ENCODE measurements at places on chromosomes 5 and 9.

GRCh38 chr5:129173771-129174170, 79.2 kb downstream of the ISOC1 start:
- H3K27me3 ChIP-seq: no peaks in the 10 kb centered on the region
- no peaks in the 10 kb centered on the region for H3K4me1 ChIP-seq
- no peak overlapping the region for H3K4me3 ChIP-seq
- H3K27ac ChIP-seq: no peak overlapping the region
- DNase-seq: no peak
- no peaks in the 10 kb centered on the region for H3K36me3 ChIP-seq

GRCh38 chr9:85045271-85045670, 375.7 kb downstream of the NTRK2 start:
- H3K27ac ChIP-seq: no peak overlapping the region
- no peaks in the 10 kb centered on the region for H3K36me3 ChIP-seq
- H3K4me1 ChIP-seq: no peaks in the 10 kb centered on the region

- H3K27me3 ChIP-seq: peaks cover 6% of the 10 kb centered on the region
- H3K36me3 ChIP-seq: no peaks in the 10 kb centered on the region
- no peak overlapping the region for H3K27ac ChIP-seq
- H3K4me1 ChIP-seq: no peaks in the 10 kb centered on the region
- no peak overlapping the region for H3K4me3 ChIP-seq
- DNase-seq: no peak
Measured at GRCh38 chr5:171810227-171810626, 24.6 kb downstream of the SMIM23 start.

GRCh38 chr5:132024789-132025402, 13.4 kb upstream of the ACSL6 start:
- H3K4me1 ChIP-seq: no peaks in the 10 kb centered on the region
- H3K36me3 ChIP-seq: no peaks in the 10 kb centered on the region
- DNase-seq: no peak
- no peak overlapping the region for H3K27ac ChIP-seq
- no peak overlapping the region for H3K4me3 ChIP-seq

DNA sequence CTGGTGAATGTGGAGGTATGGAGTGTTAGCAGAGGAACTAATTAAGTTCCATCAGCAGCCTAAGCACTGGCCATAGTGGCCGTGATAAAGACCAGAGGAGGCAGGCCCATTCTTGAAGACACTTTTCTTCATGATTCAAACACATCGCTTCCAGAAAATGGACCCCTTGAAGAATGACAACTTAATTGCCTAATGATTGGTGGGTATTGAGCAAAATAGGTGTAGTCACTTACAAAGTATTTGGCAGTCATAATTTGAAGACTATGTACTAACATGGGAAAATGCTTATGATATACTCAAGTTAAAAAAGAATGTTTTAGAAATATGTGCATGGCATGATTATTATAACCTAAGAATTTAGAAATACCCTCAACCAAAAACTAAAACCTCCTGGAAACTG, 44.8 kb downstream of the MEGF10 start:
- H3K27ac ChIP-seq: no peak overlapping the region
- DNase-seq: no peak
- H3K36me3 ChIP-seq: no peaks in the 10 kb centered on the region
- no peaks in the 10 kb centered on the region for H3K4me1 ChIP-seq
- no peak overlapping the region for H3K4me3 ChIP-seq
- H3K27me3 ChIP-seq: peaks cover 53% of the 10 kb centered on the region

DNA sequence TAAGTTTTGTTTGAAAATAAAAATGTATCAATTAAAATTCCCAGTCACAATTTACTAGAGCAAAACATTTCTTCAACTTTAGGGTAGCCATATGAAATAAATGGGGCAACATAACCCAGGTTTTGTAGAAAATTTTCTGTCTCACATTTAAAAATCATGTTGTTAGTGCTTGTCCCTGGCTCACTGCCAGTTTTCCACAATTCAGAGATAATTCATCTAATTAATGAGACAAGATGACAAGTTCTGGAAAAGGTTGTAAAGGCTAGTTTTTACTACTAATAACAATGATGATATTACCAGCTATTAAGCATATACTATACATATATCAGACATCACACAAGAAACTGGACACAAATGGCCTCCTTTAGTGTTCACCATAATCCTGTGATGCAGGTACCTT, 45.9 kb downstream of the MEGF9 start:
- H3K4me1 ChIP-seq: no peaks in the 10 kb centered on the region
- H3K27ac ChIP-seq: no peak overlapping the region
- H3K27me3 ChIP-seq: no peaks in the 10 kb centered on the region
- peak; percentile 50 for DNase-seq

- H3K4me3 ChIP-seq: no peak overlapping the region
- H3K27ac ChIP-seq: no peak overlapping the region
- peaks cover 26% of the 10 kb centered on the region for H3K4me1 ChIP-seq
- no peaks in the 10 kb centered on the region for H3K36me3 ChIP-seq
- no peaks in the 10 kb centered on the region for H3K27me3 ChIP-seq
- DNase-seq: peak; percentile 19
Measured at GRCh38 chr5:171965745-171966144, 40.7 kb downstream of the FBXW11 start.

- no peaks in the 10 kb centered on the region for H3K27me3 ChIP-seq
- H3K36me3 ChIP-seq: no peaks in the 10 kb centered on the region
- no peak for DNase-seq
- no peak overlapping the region for H3K4me3 ChIP-seq
- no peaks in the 10 kb centered on the region for H3K4me1 ChIP-seq
- no peak overlapping the region for H3K27ac ChIP-seq
Measured at GRCh38 chr9:4096121-4096520, 203.7 kb downstream of the GLIS3 start.

DNA sequence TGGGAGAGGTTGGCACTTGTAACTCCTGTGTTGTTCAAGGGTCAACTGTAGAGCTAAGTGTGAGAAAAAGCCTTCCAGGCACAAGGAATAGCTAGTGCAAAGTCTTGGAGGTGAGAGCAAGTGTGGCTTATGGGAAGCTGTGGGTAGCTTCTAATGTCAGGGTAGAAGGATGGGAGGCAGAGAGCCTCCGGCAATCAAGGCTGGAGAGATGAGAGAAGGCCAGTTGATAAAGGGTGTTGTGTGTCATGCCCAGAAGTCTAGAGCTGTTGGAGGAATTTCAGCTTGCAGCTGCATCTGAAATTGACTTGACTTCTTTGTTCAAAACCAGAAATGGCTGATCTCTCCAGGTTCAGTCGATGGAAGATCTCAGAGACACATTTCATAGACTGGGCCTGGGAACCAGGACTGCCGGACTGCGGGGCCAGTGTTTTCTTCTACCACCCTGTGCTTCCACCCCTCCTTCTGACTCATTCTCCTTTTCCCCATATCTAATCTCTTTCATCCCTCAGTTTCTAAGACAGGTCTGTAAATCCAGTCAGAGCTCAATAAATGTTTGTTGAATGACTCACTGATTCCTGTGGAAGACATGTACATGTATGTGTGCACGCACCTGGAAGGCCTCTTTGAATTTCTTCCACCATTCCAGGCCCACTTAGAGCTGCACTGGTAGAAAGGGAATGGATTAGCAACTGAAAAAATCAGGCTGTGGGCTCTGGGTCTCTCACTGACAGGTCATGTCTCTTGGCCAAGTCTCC, 67.8 kb upstream of the KLF4 start:
- H3K4me1 ChIP-seq: peaks cover 5% of the 10 kb centered on the region
- H3K36me3 ChIP-seq: no peaks in the 10 kb centered on the region
- peak; percentile 17 for DNase-seq
- no peak overlapping the region for H3K4me3 ChIP-seq

- H3K27ac ChIP-seq: no peak overlapping the region
- no peak overlapping the region for H3K4me3 ChIP-seq
- no peaks in the 10 kb centered on the region for H3K36me3 ChIP-seq
- H3K4me1 ChIP-seq: no peaks in the 10 kb centered on the region
Measured at GRCh38 chr9:75615284-75615683, 275.2 kb upstream of the PCSK5 start.

DNA sequence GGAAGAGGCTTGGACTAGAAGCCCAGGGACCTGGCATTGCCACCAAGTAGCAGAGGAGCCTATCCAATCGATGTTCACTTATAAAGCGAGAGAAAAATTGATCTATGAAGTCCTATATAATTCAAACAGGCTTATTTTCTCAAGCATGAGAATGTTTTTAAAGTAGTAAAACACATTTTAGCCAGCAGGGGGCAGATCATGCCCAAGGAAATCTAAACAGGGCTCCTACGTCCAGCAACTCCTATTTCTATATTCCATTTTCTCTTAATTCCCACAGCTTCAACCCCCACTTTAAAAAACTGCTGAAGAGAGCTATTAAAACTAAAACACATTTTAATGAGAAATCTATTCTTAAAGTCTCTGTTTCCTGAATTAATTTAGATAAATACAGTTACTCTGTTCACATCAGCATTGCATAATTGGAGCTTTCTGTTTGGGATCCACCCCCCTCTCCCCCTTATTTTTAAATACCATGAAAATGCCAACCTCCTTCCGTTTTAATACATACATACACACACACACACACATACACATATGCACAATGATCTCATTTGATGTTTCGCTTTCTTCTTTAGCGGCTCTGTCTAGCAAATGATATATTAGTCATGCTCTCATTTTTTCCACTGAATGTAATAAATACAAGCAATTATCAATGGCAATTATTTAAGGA, 144.9 kb downstream of the MYO10 start:
- peak; percentile 79 for DNase-seq
- H3K4me1 ChIP-seq: no peaks in the 10 kb centered on the region
- H3K27me3 ChIP-seq: no peaks in the 10 kb centered on the region
- H3K4me3 ChIP-seq: no peak overlapping the region
- no peak overlapping the region for H3K27ac ChIP-seq
- peaks cover 8% of the 10 kb centered on the region for H3K36me3 ChIP-seq

- H3K36me3 ChIP-seq: no peaks in the 10 kb centered on the region
- no peaks in the 10 kb centered on the region for H3K4me1 ChIP-seq
- H3K27ac ChIP-seq: no peak overlapping the region
- H3K4me3 ChIP-seq: no peak overlapping the region
Measured at GRCh38 chr5:166111021-166111420, 2180.4 kb upstream of the WWC1 start.

GRCh38 chr5:151237685-151238084, 13.8 kb upstream of the CCDC69 start:
- H3K27ac ChIP-seq: no peak overlapping the region
- no peaks in the 10 kb centered on the region for H3K4me1 ChIP-seq
- no peak overlapping the region for H3K4me3 ChIP-seq
- H3K36me3 ChIP-seq: no peaks in the 10 kb centered on the region
- no peak for DNase-seq

DNA sequence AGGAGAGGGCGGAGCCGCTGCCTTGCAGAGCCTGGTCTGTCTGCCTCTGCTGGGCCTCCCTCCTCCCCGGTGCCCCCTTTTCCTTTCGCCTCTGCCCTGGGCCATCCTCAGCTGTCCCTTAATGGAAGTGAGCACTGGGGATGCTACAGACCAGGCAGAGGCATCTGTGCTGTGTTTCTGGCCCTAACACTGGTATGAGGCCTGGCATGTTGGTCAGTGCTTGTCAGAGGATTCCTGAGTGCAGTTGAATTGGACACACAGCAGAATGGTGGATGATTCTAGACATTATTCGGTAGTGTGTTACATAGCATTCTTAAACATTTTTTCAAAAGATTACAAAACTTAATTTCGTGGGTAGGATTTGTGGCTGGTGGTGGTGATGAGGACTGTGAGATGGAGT, 88.6 kb downstream of the EHMT1 start:
- no peaks in the 10 kb centered on the region for H3K4me1 ChIP-seq
- H3K27me3 ChIP-seq: no peaks in the 10 kb centered on the region
- DNase-seq: no peak
- H3K36me3 ChIP-seq: peaks cover 10% of the 10 kb centered on the region

GRCh38 chr9:21385131-21385670, at the start of gene IFNA2:
Gene IFNA2, minus strand, starts transcription at chr9:21385398. Its CDS starts 69 bp downstream, at chr9:21385329.
- no peak within 1 kb of the TSS for H3K27ac ChIP-seq
- peaks cover 73% of the 10 kb centered on the region for H3K27me3 ChIP-seq
- no peaks in the 10 kb centered on the region for H3K36me3 ChIP-seq
- no peak within 1 kb of the TSS for H3K4me3 ChIP-seq
- DNase-seq: no peak

GRCh38 chr5:32089146-32090000, 84.7 kb downstream of the GOLPH3 start:
- H3K27ac ChIP-seq: no peak overlapping the region
- no peak overlapping the region for H3K4me3 ChIP-seq
- H3K36me3 ChIP-seq: no peaks in the 10 kb centered on the region
- no peaks in the 10 kb centered on the region for H3K4me1 ChIP-seq

DNA sequence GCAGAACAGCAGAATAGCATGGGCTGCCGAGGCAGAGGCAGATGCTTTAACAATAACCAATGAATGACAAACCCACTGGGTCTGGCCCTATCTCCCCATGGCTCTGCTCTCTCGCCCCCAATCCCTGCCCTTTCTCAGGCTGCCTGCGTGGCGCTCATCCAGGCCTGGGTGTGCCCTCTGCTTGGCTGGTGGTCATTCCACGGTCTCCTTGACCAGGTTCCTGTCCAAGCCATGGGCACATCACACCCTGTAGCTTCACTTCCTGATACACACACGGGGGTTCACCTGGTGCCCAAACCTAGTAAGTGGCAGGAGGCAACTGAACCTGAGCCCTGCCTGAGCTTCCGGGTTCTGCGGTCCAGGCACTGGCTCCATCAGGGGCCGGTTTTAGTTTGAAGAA, 87.6 kb downstream of the DAP start:
- H3K36me3 ChIP-seq: peaks cover 7% of the 10 kb centered on the region
- DNase-seq: no peak
- no peaks in the 10 kb centered on the region for H3K4me1 ChIP-seq
- no peak overlapping the region for H3K27ac ChIP-seq

DNA sequence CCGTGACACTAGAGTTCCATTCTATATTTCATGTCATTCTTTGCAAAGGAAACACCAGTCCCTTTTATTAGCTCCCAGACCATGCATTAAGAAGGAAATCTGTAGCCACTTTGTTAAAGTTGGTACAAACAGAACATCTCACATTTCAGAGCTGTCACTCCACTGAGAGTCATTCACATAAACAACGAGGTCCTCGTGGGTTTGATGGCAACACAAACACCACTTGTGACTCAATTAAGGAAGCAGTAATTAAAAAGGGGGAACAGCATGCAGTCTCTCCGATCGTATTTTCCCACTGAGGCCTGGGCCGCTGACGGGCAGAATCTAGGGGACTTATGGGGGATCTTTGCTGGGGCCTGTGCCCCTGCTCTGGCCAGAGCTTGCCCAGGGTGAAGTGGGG, 94.2 kb upstream of the ZNF618 start:
- H3K4me3 ChIP-seq: no peak overlapping the region
- H3K27ac ChIP-seq: no peak overlapping the region
- H3K4me1 ChIP-seq: no peaks in the 10 kb centered on the region
- H3K36me3 ChIP-seq: no peaks in the 10 kb centered on the region

GRCh38 chr5:149237662-149238061, 34.0 kb upstream of the AFAP1L1 start:
- no peak overlapping the region for H3K27ac ChIP-seq
- no peaks in the 10 kb centered on the region for H3K27me3 ChIP-seq
- peaks cover 1% of the 10 kb centered on the region for H3K36me3 ChIP-seq
- H3K4me1 ChIP-seq: peaks cover 9% of the 10 kb centered on the region
- no peak for DNase-seq

- H3K27ac ChIP-seq: no peak overlapping the region
- H3K27me3 ChIP-seq: no peaks in the 10 kb centered on the region
- DNase-seq: no peak
- H3K36me3 ChIP-seq: no peaks in the 10 kb centered on the region
- no peak overlapping the region for H3K4me3 ChIP-seq
Measured at GRCh38 chr5:165714598-165714997, 2209.2 kb downstream of the MAT2B start.

- peak; percentile 6 for DNase-seq
- no peaks in the 10 kb centered on the region for H3K36me3 ChIP-seq
- H3K4me1 ChIP-seq: no peaks in the 10 kb centered on the region
- H3K4me3 ChIP-seq: no peak overlapping the region
- no peak overlapping the region for H3K27ac ChIP-seq
Measured at GRCh38 chr5:96146675-96147074, 185.0 kb upstream of the ELL2 start.
